ENCODE measurements at places on chromosomes 1 and 21. TPM values are rescaled to one million over a fixed set of nuclear protein-coding genes. Genes with fewer than 3 reads are reported as not detected.

The FAM72D gene
- total RNA-seq = 0.77 TPM

The C4BPB gene
- total RNA-seq = 10.4 TPM

- H3K27me3 ChIP-seq = no peaks in the 10 kb centered on the region
- no peaks in the 10 kb centered on the region for H3K36me3 ChIP-seq
Measured at GRCh38 chr1:168774241-168774640, 45.2 kb upstream of the DPT start.

DNA sequence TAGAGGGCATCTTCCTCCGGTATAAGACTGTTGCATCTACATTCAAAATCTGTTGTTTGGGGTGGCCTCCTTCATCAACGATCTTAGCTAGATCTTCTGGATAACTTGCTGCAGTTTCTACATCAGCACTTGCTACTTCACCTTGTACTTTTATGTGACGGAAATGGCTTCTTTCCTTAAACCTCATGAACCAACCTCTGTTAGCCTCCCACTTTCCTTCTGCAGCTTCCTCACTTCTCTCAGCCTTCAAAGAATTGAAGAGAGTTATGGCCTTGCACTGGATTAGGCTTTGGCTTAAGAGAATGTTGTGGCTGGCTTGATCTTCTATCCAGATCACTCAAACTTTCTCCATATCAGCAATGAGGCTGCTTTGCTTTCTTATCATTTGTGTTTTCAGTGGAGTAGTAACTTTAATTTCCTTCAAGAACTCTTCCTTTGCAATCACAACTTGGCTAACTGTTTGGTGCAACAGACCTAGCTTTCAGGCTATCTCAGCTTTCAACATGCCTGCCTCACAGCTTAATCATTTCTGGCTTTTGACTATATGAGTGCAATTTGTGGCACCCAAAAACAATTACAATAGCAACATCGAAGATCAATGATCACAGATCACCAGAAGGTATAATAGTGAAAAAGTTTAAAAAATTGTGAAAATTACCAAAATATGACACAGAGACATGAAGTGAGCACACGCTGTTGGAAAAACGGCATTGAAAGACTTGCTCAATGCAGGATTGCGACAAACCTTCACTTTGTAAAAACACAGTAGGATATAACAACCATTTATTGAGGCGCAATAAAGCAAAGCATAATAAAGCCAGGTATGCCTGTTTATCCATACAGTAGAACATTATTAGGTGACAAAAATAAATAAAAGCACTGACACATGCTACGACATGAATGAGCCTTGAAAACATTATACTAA is 56.7 kb upstream of the GFI1 start:
- H3K36me3 ChIP-seq = no peaks in the 10 kb centered on the region
- peaks cover 6% of the 10 kb centered on the region for H3K4me1 ChIP-seq
- DNase-seq = no peak
- H3K27ac ChIP-seq = no peak overlapping the region

- DNase-seq = no peak
- peaks cover 22% of the 10 kb centered on the region for H3K4me1 ChIP-seq
- H3K27me3 ChIP-seq = no peaks in the 10 kb centered on the region
- no peaks in the 10 kb centered on the region for H3K36me3 ChIP-seq
- H3K27ac ChIP-seq = no peak overlapping the region
Measured at GRCh38 chr1:214514032-214514818, 37.2 kb downstream of the PTPN14 start.

- H3K36me3 ChIP-seq = no peaks in the 10 kb centered on the region
- DNase-seq = peak; percentile 76
- H3K4me3 ChIP-seq = no peak overlapping the region
- H3K4me1 ChIP-seq = peaks cover 29% of the 10 kb centered on the region
Measured at GRCh38 chr1:206766251-206766856, 4.2 kb upstream of the IL19 start.

DNA sequence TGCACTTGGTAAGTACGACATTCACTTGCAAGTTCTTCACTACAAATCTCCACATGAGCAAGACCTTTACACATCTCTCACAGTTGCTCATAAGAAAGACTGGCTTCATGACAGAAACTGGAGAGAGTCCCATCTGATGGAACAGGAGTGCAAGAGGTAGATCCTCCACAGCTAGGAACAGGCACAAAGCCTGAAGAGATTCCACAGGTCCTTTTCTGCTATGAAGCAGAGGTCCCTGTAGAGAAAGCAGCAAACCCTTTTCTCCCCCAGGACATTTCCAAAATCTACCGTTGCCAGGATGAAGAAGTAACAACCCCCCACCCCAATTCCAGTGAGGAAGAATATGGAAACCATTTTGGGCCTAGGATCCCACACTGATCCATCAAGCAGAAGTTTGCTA is 47.3 kb downstream of the EIF4G3 start:
- H3K27ac ChIP-seq = no peak overlapping the region
- no peaks in the 10 kb centered on the region for H3K4me1 ChIP-seq
- H3K4me3 ChIP-seq = no peak overlapping the region

DNA sequence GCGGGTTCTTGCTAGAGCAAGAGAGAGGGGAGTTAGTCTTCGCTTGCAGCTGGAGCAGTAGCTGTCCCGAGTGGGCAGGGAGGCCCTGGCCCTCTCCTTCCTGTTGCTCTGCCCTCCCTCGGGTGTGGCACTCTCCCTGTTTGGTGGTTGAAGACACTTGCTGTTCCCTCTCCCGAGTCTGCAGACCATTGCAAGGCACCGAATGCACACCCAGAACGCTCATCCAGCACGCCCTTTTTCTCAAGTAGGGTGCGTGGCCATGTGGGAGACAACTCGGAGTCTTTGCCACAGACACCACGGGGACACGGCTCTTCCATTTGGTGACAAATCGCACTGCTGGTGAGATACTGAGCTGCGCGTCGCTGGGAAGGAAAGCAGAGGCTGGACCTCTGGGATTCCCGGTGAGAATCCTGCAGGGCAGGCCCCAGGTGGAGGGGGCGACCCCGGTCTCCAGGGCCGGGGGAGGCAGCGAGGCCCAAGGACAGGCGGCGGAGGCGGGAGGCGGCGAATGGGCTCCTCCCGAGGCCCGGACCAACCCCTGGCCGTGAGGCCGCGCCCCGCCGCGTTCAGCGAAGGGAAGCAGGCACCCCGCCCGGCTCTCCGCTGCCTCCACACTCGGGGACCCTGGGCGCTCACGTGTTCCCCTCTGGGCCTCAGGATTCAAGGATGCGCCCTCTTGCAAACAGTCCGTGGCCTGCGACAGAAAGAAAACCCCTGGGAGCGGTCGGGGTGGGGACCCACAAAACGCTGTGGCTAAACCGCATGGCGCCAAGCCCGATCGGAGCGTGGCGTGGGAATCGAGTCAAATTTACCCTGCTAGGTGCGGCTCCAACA is 10.4 kb upstream of the TMEM200B start:
- peak overlapping the region; percentile 19 for H3K4me3 ChIP-seq
- H3K27ac ChIP-seq = no peak overlapping the region
- no peak for DNase-seq
- H3K27me3 ChIP-seq = no peaks in the 10 kb centered on the region
- H3K4me1 ChIP-seq = peaks cover 8% of the 10 kb centered on the region

- no peaks in the 10 kb centered on the region for H3K4me1 ChIP-seq
- H3K4me3 ChIP-seq = no peak overlapping the region
Measured at GRCh38 chr1:221813887-221814286, 72.0 kb upstream of the DUSP10 start.

DNA sequence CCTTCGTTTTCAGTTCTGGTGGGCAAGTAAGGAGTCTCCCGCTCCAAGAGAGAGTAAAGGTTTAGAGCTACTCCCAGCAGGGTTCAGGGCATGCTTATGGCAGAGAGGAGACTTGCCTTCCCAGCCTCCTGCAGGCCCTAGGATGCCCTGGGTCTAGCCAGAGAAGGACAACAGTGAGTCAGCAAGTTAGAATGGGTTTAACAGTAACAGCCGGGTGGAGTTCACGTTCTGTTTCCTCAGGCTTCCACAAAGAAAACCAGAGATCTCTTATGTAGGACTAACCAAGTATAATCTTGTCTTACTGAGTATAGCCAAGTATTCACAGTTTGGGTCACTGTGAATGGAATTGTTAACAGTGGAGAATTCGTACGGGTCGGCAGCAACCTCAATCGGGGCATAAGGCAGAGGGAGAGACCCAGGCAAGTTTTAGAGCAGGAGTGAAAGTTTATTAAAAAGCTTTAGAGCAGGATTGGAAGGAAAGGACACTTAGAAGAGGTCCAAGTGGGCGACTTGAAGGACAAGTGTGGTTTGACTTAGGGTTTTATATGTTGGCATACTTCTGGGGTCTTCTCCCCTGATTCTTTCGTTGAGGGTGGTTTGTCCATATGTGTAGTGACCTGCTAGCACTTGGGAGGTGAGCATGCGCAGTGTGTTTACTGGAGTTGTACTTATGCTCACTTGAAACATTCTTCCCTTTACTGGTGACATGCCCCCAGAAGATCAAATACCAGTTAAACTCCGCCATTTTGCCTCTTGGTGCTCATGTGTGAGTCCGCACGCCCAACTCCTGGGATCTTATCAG is 4.5 kb downstream of the OVAAL start:
- no peak overlapping the region for H3K27ac ChIP-seq
- no peaks in the 10 kb centered on the region for H3K36me3 ChIP-seq
- H3K4me1 ChIP-seq = peaks cover 5% of the 10 kb centered on the region
- H3K4me3 ChIP-seq = no peak overlapping the region
- no peaks in the 10 kb centered on the region for H3K27me3 ChIP-seq

DNA sequence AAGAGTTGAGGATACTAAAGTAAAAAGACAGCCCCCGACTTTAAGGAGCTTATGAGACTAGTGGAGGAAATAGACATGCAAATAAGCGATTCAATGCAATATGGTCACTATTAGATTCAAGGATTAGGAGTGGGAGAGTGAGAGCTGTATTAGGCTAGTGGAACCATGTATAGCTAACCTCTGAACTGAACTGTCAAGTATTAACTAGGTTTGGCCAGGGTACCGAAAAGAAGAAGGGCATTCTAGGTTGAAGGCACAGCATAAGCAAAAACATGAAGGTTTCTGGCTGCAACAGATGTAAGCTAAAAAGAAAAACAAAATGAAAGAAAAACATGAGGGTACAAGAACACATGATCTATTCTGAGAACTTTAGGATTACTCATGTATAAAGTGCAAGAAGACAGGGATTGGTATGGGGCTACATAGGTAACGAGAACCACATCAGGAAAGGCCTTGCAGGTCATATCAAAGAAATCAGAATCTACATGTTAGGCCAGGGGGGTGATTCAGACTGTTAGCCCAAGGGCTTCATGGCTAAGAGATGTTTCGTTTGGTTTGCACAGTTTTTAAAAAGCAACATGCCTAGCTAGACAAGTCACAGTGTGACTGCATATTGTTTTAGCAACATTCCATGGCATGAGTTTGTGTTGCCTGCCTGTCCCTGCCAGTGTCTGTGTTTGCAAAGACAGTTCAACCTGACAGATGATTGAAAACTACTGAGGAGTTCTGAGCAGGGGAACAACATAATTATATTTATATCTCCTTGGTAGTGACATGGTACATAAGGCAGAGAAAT is 54.4 kb upstream of the HAO2 start:
- no peaks in the 10 kb centered on the region for H3K27me3 ChIP-seq
- H3K36me3 ChIP-seq = no peaks in the 10 kb centered on the region
- H3K27ac ChIP-seq = no peak overlapping the region
- H3K4me1 ChIP-seq = no peaks in the 10 kb centered on the region

DNA sequence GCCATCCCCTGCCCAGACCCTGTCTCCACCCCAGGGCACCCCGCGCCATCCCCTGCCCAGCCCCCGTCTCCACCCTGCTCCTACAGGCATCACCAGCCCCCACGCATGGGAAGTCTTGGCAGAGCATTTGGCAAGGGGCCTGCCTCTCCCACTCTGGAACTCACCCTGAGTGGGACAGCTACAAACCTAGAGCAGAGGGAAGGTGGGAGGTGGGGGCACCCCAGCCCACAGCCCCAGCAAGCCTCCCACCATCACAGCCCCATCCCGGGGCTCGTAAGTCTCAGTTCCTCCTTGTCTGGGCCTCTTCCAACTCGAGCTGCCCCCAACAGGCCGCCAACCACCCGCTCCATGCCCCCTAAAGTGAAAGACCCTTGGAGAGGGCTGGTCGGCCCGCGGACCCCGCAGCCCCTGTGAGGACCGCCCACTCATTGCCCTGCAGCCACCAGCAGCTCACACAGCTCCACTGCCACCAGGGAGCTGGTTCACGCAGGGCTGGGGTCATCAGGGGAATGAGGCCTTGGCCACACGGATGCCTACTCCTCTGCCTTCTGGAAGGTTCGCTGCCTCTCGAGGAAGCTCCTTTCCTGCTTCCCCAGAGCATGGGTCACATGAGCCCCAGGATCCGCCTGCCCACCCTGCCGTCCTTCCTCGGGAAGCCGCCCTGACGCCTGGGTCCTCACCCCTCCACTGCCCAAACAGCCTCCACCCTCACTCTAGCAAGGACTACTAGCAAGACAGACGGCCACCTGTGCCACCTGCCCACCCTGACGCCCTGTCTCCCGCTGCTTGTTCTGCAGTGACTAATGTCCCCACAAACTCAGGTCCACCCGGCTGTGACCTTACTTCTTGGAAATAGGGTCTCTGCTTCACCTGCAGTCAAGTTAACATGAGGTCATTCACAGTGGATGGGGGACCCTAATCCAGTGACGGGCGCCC is 14.4 kb downstream of the MEGF6 start:
- H3K27ac ChIP-seq = no peak overlapping the region
- DNase-seq = no peak
- H3K4me3 ChIP-seq = no peak overlapping the region
- no peaks in the 10 kb centered on the region for H3K36me3 ChIP-seq
- H3K4me1 ChIP-seq = peaks cover 36% of the 10 kb centered on the region

DNA sequence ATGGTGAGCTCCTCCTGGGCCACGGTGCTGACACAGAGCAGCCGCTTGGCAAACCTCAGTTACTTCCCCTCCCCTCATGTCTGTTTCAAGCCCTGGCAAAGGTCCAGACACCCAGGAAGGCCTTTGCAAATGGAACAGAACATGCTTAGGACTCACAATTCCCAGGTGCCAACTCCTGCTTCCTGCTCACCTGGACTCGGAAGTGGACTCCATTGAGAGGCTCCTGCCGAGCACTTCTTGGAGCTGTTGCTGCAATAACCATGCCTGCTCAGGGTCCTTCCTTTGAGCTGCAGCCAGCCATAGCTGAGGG is 10.7 kb downstream of the DCST2 start:
- no peak overlapping the region for H3K4me3 ChIP-seq
- H3K36me3 ChIP-seq = no peaks in the 10 kb centered on the region
- no peak overlapping the region for H3K27ac ChIP-seq
- no peaks in the 10 kb centered on the region for H3K27me3 ChIP-seq
- no peak for DNase-seq
- peaks cover 16% of the 10 kb centered on the region for H3K4me1 ChIP-seq

GRCh38 chr1:101193733-101194169 is 43.1 kb upstream of the S1PR1 start:
- no peaks in the 10 kb centered on the region for H3K4me1 ChIP-seq
- H3K27me3 ChIP-seq = no peaks in the 10 kb centered on the region
- no peak overlapping the region for H3K4me3 ChIP-seq
- no peaks in the 10 kb centered on the region for H3K36me3 ChIP-seq
- no peak for DNase-seq

GRCh38 chr1:82226186-82226505 is 425.4 kb downstream of the ADGRL2 start:
- no peaks in the 10 kb centered on the region for H3K36me3 ChIP-seq
- DNase-seq = no peak
- no peak overlapping the region for H3K4me3 ChIP-seq
- peaks cover 32% of the 10 kb centered on the region for H3K4me1 ChIP-seq
- no peak overlapping the region for H3K27ac ChIP-seq
